ENCODE measurements at places on chromosomes 5 and 9. TPM values are rescaled to one million over a fixed set of nuclear protein-coding genes. Genes with fewer than 3 reads are reported as not detected.

DNA sequence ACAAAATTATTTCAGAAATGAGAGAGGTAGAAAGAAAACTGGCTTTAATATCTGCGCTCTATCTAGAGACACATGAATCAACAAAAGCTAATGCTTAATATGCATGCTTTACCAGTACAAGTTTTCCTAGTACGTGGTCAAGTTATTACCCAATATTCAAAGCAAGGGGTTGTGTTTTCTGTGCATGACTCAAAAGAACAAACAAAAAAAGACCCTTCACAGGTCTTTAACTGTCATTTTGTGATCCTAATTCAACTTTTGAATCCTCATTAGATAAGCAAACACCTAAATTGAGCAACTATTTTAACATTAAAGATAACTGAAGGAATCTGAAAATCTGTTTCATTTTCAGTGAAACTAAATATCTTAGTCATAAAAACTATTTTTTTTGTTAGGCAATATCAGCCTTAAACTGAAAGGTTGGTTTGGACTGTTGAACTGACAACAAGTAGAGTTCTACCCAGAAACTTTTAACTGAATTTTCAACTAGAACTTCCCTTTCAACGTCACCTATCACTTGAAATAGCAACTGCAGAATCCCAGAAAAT, 12.5 kb downstream of the ST8SIA4 start:
- H3K27ac ChIP-seq = peak overlapping the region; percentile 92
- H3K4me3 ChIP-seq = peak overlapping the region; percentile 80
- H3K36me3 ChIP-seq = peaks cover 43% of the 10 kb centered on the region
- DNase-seq = no peak

The ARSI gene
- not detected for total RNA-seq

DNA sequence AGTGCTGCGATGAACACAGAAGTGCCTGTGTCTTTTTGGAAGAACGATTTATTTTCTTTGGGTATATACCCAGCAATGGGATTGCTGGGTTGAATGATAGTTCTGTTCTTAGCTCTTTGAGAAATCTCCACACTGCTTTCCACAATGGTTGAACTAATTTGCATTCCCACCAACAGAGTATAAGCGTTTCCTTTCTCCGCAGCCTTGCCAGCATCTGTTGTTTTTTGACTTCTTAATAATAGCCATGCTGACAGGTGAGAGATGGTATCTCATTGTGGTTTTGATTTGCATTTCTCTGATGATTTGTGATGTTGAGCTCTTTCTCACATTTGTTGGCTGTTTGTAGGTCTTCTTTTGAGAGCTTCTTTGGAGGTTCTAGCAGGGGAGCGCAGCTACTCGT, 134.6 kb downstream of the TENT4A start:
- no peaks in the 10 kb centered on the region for H3K36me3 ChIP-seq
- DNase-seq = no peak
- H3K4me3 ChIP-seq = no peak overlapping the region
- no peak overlapping the region for H3K27ac ChIP-seq

DNA sequence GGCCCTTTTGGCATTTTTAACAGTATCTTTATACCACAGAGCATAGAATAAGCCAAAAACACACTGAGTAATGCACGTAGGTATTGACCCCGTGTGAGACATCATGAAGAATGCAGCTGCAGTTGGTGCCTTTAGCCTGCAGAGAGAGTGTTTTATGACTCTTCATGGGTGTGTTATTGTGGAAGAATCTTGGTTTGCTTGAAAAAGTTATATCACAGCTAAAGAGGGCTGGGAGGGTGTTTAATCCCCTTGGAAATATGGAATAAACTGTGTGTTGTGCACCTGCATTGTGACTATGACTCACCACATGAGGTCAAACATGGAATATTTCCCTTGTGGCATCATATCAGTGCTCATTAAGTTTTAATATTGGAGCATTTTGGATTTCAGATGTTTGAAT, 458.7 kb downstream of the CDH9 start:
- no peaks in the 10 kb centered on the region for H3K27me3 ChIP-seq
- no peak overlapping the region for H3K27ac ChIP-seq
- H3K36me3 ChIP-seq = no peaks in the 10 kb centered on the region
- no peaks in the 10 kb centered on the region for H3K4me1 ChIP-seq
- H3K4me3 ChIP-seq = no peak overlapping the region

The CDO1 gene
- 0.82 TPM for total RNA-seq

DNA sequence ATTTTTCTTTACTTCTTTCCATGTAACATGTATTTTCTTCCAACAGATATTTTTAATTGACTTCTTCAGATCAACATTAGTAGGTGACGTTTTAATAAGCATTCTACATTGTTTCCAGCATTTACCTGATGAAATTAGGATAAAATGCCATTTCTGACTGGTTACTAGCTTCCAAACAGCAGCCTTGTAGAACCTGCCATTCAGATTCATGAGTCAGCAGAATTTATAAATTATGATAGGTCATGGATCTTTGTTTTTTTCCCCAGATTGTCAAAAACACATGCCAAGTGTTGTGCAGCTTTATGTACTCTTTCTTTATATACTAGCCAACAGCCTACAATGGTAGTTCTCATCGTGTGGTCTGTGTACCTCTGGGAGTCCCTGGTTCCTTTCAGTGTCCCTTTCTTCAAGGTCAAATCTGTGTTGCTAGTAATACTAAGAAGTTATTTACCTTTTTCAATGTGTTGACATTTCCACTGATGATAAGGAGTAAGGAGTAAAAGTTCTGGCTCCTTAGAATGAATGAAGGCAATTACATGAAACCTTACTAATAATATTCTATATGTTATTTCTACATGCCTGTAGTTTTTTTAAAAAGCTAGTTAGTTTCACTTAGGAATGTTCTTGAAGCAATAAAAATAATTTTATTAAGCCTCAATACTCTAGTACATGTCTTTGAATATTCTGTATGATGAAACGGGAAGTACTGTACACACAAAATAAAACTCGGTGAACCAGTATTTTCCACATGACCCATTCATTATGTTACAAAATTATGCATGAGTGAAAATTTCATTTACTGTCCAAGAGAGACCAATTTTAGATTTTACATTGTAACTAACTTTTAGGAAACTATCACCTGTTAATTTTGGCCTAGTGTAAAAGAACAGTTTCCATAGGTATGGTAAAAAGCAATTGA, 135.8 kb downstream of the ZCCHC7 start:
- no peaks in the 10 kb centered on the region for H3K27me3 ChIP-seq
- H3K4me1 ChIP-seq = peaks cover 2% of the 10 kb centered on the region
- no peak overlapping the region for H3K4me3 ChIP-seq
- no peak for DNase-seq

The SPINK1 gene
- total RNA-seq = not detected

The PTCD2 gene
- 15.1 TPM for total RNA-seq

DNA sequence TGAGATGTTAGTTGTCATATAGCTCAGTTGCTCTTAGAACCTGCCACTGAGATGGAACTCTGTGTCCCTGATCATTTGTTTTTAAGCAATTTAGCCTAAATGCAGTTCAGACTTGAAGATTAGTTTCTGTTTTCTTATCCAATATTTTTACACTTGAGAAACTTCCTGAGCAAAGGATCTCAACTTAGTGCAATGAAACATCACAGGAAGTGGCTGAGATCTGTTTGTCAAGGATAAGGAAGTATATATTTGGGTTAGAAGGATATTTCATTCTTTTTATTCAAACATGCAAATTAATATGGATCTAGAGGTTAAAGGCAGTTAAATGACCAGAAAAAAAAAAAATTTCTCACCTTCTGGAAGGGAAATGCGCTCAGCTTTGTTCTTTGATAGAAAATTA, 19.7 kb upstream of the F2R start:
- DNase-seq = no peak
- no peaks in the 10 kb centered on the region for H3K27me3 ChIP-seq
- H3K4me1 ChIP-seq = peaks cover 19% of the 10 kb centered on the region
- H3K27ac ChIP-seq = no peak overlapping the region
- no peak overlapping the region for H3K4me3 ChIP-seq
- H3K36me3 ChIP-seq = peaks cover 44% of the 10 kb centered on the region

DNA sequence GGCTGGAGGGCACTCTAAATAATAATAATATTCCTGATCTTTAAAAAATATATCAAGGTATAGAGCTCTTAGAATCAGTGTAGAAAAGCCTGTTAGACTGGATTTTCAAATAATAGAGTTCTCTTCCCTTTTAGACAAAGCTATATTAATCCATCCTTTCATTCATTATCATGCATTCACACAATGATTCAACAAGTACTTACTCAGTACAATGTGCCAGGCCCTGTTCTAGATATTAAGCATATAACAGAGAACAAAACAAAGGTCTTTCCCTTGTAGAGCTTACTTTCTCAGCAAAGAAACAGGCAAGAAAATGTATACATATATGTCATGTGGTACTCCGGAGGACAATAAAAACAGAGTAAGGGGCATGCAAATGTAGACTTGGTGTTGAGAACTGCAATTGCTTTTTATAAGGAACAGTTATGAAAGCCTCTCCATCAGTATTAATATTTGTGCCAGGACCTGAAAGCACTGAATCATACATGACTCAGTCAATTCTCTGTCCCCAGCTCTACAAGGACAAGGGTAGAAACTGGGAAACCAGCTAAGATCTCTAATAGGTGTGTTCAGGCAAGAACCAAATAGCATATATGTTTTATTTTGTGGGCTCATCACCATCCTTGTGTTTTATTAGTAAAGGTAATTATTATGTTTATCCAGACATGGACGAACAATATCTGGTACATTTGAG, 72.2 kb downstream of the PIP5K1B start:
- DNase-seq = no peak
- peaks cover 16% of the 10 kb centered on the region for H3K4me1 ChIP-seq
- H3K36me3 ChIP-seq = peaks cover 2% of the 10 kb centered on the region
- H3K4me3 ChIP-seq = no peak overlapping the region
- peaks cover 4% of the 10 kb centered on the region for H3K27me3 ChIP-seq

- no peak overlapping the region for H3K4me3 ChIP-seq
- no peaks in the 10 kb centered on the region for H3K27me3 ChIP-seq
- no peaks in the 10 kb centered on the region for H3K4me1 ChIP-seq
- no peak overlapping the region for H3K27ac ChIP-seq
- DNase-seq = no peak
Observed at GRCh38 chr5:112366987-112367386, 52.1 kb downstream of the EPB41L4A start.

The HSPB3 gene
- total RNA-seq = not detected

- H3K4me1 ChIP-seq = peaks cover 5% of the 10 kb centered on the region
- peak; percentile 46 for DNase-seq
- peaks cover 63% of the 10 kb centered on the region for H3K36me3 ChIP-seq
- no peak overlapping the region for H3K27ac ChIP-seq
- H3K27me3 ChIP-seq = no peaks in the 10 kb centered on the region
Observed at GRCh38 chr9:92066168-92066567, 49.0 kb downstream of the SPTLC1 start.

- H3K4me1 ChIP-seq = no peaks in the 10 kb centered on the region
- H3K36me3 ChIP-seq = no peaks in the 10 kb centered on the region
- H3K27ac ChIP-seq = no peak overlapping the region
- no peak overlapping the region for H3K4me3 ChIP-seq
- H3K27me3 ChIP-seq = no peaks in the 10 kb centered on the region
Observed at GRCh38 chr5:53942724-53943123, 367.6 kb downstream of the ARL15 start.

DNA sequence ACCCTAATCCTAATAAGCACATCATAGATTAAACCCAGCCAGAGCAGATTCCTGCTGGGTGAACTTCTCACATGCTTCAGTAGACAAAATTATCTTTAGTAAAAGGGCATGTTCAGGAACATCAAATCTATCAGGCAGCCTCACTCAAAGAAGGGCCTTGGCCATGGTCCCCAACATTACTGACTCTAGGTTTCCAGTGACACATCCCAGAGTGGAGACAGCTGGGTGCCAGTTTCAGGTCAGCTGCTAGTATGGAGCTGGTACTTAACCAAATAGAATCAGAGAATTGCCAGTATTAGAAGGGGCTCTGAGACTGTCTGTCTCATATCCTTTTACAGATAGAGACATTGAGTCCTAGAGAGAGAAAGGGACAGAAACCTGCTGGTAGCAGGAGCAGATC, 44.1 kb upstream of the GALNT10 start:
- no peak overlapping the region for H3K27ac ChIP-seq
- no peak overlapping the region for H3K4me3 ChIP-seq
- H3K27me3 ChIP-seq = peaks cover 7% of the 10 kb centered on the region
- DNase-seq = no peak

DNA sequence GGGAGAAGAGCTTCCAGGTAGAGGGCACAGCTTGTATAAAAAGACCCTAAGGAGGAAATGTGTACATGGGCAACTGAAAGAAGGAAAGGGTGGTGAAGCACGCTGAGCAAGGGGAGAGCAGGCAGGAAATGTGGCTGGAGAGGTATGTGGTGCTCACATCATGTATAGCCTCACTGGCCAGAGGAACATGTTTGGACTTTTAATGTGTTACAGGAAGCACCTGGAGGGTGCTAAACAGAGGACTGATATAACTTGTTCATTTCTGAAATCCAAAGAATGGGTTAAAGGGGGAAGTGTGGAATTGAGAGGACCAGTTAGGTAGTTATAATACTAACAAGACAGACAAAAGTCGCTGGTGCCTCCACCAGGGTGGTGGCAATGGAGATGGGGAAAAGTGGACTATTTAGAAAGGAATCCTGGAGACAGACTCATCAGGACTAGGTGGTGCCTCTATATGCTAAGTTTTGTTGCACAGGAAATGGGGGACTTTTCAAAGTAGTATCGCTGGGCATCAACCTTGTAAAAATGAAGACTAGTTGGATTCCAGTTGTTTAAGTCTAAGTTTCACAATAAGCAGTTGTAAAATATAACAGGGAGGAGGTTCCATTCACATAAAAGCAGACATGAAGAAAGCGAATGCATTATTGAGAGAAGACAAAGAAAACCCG, 63.1 kb upstream of the CD180 start:
- no peaks in the 10 kb centered on the region for H3K36me3 ChIP-seq
- no peak for DNase-seq

GRCh38 chr9:74948937-74949336, 3.8 kb downstream of the C9orf40 start:
- peaks cover 31% of the 10 kb centered on the region for H3K4me1 ChIP-seq
- no peaks in the 10 kb centered on the region for H3K27me3 ChIP-seq
- no peak overlapping the region for H3K27ac ChIP-seq
- no peak overlapping the region for H3K4me3 ChIP-seq
- DNase-seq = no peak

DNA sequence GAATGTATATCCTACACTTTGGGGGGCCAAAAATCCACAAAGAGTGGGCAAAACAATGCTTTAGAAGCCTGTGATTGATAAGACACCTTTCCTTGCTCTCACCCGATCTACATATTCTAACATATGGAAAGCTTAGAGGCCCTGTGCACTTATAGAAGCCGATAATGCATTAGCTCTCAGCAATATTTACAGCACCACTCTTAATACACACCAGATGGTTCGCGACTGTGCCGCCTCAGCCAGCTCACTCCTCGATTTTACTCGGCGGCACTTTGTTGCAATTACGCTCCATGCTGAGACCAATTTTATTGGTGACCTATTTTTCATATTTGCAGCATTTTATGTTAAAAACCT, 18.8 kb downstream of the NR2F1 start:
- H3K27ac ChIP-seq = no peak overlapping the region
- H3K36me3 ChIP-seq = peaks cover 5% of the 10 kb centered on the region
- H3K4me3 ChIP-seq = no peak overlapping the region
- H3K4me1 ChIP-seq = peaks cover 3% of the 10 kb centered on the region
